ENCODE measurements at places on chromosomes 11 and 22.

- peak; percentile 48 for DNase-seq
These were observed 2.9 kb upstream of the SMIM38 start for GRCh38 chr11:69152733-69153421.

DNA sequence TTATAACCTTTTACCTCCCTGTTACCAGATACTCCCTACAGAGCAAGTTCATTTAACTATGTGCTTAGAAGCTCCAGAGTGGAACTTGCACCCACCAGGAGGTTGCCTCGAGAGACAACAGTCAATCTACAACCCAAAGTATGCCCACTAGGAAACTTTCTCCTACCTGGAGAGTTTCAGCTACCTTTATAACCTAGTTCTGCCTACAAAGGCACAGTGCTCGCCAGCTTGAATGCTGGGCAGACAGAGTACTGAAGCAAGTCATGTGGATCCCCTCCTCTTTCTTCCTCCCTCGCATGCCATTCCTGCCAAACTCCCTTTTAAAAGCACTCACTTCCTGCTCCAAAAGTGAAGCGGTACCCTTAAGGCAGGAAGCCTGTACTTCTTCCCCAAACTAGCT is 258.9 kb downstream of the SWAP70 start:
- DNase-seq, result no peak

DNA sequence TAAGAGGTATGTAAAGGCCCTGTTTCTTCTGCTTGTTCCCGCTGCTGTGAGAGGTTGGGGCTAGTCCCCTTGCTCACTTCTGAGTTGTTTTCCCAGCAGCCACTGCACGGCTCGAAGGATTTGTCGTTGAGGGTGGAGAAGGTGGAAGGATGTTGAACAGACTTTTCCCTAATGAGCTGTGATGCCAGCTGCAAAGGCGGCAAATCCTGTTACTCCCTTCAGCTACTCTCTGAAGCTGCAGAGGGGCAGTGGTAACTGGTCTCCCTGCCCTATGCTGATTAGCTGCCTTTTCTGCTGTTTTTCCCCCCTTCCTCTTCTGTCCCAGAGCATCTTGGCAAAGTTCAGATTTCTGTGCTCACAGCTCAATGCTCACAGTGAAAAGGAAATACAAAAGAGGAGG is 90.4 kb upstream of the SLC25A18 start:
- no peak for DNase-seq

DNA sequence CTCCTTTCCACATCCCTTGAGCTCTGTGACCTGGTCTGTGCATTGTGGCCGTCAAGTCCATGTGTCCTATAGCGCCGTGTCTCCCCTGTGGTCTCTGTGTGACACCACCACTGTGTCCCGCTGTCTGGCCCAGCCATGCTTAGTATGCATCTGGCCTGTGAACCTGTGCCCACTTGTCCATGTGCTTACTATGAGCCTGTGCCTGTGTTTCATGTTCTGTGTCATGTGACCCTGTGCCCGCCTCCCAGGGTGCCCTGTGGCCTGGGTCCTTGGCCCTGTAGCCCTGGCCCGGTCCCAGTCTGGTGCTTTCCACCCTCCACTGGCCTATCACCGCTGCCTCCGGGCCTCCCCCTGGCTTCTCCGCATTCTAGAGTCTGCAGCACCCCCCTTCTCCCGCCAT is 80.6 kb downstream of the CCDC83 start:
- no peak for DNase-seq

DNA sequence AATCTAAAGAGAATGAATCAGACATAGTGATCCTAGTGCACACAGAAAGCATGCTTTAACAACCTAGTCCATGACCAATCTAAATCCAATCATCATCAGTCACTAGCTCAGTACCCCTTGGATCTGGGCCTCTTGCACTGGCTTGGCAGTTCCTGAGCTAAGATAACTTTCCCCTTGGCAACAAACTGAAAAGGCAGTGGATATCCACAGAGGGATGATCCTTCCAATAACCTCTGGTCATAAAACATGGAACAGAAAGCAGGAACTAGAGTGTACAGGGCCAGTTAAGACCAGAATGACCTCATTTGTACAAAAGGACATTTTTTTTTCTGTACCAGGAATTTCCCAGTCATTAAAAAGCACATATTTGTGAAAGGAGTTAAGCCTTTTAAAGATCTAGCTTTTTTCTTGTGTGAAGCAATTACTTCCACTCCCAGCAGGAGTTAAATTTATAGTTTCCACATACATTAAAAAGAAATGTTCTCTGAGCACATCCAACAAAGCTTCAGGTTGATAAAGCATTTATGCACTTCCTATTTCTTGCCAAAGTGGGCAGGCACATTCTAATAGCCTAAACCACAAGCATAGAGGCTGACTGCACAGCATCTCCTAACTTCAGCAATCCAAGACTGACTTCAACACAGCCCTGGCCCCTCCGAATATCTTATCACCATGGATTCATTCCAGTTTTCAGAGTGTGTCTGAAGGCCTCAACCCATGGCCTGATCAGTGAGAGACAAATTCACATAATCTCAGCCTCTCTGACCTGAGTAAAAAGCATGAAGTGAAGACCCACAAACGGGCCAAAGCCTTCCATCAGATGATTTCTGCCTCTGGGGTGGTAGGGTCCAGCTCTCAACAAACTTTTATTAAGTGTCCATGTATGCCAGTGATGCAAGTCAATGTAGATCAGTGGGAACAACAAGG is 29.9 kb downstream of the GUCY1A2 start:
- no peak for DNase-seq

DNA sequence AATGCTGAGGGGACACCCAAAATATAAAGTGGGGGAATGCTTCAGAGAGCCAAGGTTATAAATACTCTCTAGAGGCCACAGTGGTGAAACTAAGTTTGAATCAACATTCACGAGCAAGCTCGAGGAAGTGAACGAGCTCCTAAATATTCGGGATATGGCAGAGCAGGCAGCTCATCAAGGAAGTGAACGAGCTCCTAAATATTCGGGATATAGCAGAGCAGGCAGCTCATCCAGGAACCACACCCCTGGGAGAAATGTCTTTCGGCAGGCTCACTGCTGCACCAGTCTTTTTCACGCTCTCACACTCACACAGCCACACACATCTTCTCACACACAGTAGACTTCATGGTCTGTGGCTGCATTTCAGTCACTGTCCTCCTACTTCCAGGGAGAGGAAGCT is 787.5 kb downstream of the OPCML start:
- no peak for DNase-seq

- DNase-seq, result no peak
These were observed 30.3 kb downstream of the VSIG10L2 start for GRCh38 chr11:125976156-125976555.

GRCh38 chr11:9060700-9061111 is 30.7 kb downstream of the SCUBE2 start:
- DNase-seq, result no peak

DNA sequence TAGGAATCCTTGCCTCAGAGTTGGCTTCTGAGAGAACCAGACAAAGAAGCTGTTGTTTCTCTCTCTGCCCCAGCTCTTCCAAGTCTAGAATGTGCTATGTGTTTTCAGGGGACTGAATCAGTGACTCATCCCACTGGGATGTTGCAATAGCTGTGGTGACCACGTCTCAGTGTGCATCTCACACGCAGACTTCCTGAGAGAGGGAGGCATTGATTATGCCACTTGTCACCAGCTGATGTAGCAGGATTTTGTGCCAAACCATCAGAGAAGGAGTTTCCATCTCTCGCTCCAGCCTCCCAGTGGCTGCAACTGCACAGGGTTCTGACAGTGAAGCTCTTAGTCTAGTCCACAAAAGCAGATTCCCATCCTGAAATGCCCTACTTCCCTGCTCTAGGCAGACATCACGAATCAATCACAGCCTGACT is 455.8 kb downstream of the MIAT start:
- DNase-seq, result no peak

DNA sequence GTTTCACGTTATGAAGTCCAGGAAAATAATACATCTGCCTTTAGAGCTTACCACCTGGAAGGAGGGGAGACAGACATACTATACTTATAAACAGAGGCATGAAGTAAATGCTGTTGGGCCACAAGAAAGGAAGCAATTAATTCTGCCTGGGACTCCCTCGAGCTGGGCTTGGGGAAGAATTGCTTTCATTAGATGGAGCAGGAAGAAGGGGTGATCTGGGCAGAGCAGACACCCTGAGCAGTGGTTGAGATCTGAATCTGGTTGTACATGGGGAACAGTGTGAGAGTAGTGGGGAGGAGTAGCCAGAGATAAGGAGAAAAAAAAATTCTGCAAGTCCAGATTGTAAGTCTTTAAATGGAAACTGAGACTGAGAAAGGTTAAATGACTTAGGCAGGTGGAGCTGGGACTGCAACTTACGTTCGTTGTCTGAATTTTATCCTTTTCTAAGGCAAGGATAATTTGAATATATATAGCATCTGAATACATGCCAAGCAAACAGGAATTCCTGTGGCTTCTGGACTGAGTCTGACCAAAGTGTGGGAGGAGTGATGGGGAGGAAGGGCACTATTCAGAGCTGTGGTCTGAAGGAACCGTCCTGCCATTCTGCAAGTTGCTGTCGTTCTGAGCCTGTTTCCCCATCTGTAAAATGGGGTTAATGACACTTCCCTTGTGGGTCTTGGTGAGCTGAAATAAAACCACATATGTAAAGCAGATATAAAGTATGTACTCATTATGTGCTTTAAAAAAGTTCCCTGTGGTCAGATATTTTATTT is 7.9 kb downstream of the NCAM1 start:
- no peak for DNase-seq

DNA sequence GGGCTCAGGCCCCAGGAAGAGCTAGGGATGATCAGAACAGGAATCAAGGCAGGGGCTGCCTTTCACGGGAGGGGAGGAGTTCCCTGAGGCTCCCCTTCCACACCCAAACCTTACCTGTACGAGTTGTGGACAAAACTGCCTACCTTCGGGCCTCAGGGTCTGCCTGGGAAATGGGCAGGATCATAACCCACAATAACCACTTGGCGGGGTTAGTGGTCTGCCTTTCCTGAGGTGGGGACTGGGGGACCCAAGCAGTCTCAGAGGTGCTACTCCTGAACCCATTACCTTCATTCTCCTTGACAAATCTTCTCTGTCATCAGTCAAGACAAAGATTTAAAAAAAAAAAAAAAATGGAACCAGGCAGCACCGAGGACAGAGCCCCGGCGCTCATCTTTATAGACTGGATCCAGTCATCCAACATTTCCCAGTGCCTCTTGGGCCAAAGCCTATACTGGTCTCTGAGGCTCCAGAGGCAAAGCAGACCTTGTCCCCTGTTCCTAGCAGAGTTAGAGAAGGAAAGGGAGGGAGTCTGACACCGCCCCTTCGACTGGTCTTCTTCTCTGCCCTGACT is 14.2 kb downstream of the P2RY6 start:
- no peak for DNase-seq

GRCh38 chr11:75894036-75894585 is 79.1 kb downstream of the UVRAG start:
- no peak for DNase-seq

GRCh38 chr11:12924650-12925049 is 84.5 kb upstream of the RASSF10 start:
- DNase-seq, result no peak

GRCh38 chr11:14445542-14446530 is 53.8 kb downstream of the COPB1 start:
- no peak for DNase-seq

- DNase-seq, result no peak
These were observed 309.3 kb downstream of the SOX6 start for GRCh38 chr11:16047073-16047472.

DNA sequence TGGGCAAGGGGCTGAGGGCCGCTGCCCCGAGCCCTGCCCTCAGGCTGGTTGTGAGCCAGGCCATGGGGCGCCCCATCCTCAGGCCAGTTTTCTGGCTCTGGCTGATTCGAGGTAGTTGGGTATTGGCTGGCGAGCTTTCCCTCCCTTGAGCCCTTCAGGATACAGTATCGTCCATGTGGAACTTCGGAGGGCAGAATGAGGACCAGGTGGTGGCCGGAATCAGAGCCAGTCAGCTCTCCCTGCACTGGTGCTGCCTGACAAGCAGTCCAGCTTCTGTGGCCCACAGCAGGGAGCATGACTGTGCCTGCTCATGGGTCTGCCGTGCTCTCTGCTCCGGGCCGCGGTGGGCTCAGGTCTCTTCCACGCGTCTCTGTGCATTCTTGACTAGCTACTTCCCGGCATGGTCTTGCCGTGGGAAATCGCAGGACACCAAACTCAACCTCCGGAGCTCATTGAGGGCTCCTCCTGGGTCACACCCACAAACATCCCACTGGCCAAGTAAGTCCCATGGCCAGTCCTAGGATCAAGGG is 1289.3 kb downstream of the BRD1 start:
- no peak for DNase-seq

DNA sequence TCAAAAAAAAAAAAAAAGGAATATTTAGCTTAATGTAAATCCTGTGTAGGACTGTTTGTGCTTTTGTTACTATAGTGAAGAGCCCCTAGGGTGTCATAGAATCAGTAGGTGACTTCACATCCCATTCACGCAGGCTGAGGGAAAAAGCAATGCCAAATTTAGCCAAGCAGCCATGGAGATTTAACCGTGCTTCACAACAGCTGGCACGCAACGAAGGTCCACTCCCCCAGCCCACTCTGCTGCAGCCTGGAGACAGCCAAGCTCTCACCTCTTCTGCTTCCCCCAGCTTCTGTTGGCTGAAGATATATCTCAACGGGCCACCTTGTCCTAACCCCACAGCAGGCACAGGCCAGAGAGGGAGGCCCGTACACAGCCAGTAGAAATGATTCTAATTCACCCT is 78.8 kb upstream of the BID start:
- no peak for DNase-seq

DNA sequence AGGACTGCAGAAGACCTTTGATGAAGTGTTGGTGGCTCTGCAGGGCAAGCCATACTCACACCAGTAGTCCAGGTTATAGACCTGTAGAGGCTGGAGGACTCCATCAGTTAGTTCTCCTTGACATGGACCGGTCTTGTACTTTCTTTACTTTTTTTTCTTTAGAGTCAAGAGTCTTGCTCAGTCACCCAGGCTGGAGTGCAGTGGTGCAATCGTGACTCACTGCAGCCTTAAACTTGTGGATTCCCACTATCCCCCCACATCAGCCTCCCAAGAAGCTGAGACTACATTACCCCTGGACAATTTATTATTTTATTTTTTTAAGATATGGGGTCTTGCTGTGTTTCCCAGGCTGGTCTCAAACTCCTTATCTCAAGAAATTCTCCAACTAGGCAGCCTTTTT is 49.6 kb upstream of the E2F8 start:
- DNase-seq, result no peak

GRCh38 chr11:7512525-7513233 is 1.1 kb upstream of the PPFIBP2 start:
- DNase-seq, result peak; percentile 73

- no peak for DNase-seq
These were observed 16.4 kb downstream of the DAGLA start for GRCh38 chr11:61696602-61697001.

- DNase-seq, result no peak
These were observed 16.9 kb upstream of the ANKK1 start for GRCh38 chr11:113370634-113371033.

DNA sequence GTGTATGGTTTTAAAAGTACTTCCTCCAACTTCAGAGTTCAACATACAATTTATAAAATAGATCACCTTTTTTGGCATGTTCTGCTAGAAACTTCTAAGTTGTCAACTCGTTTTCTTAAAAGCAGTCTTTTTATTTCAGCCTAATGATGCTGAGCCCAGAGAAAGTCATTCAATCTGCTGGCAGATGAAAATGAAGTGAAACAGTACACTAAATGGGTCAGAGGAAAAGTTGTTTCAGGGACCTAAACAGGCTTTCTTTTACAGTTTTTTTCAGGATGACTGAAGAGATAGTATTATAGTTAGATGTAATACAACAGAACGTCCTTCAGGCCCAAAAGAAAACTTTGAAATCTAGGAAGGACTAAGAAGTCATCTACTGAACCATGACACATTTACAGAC is 842.7 kb upstream of the CCDC90B start:
- DNase-seq, result no peak

Measured in left forelimb (tissue), 1 donor.